ENCODE measurements at places on chromosomes 5 and 9. TPM values are rescaled to one million over a fixed set of nuclear protein-coding genes. Genes with fewer than 3 reads are reported as not detected.

CD274 gene
- total RNA-seq, result 3.7 TPM

GABRB2 gene
- total RNA-seq, result not detected

GMCL2 gene
- total RNA-seq, result not detected

TIGD6 gene
- 5.8 TPM for total RNA-seq

SPTLC1 gene
- 112 TPM for total RNA-seq

SPAAR gene
- 1.0 TPM for total RNA-seq

RAPGEF6 gene
- 26.5 TPM for total RNA-seq

PCDHB9 gene
- total RNA-seq, result 0.22 TPM

NUTM2F gene
- not detected for total RNA-seq

TBC1D2 gene
- total RNA-seq, result 1.4 TPM

ACTBL2 gene
- total RNA-seq, result under 0.01 TPM

Measured in dermis lymphatic vessel endothelial cell (primary cell).